Mesenteric fat pad (tissue), 1 donor: ENCODE measurements at places on chromosomes 7 and 10. TPM values are rescaled to one million over a fixed set of nuclear protein-coding genes. Genes with fewer than 3 reads are reported as not detected.

DNA sequence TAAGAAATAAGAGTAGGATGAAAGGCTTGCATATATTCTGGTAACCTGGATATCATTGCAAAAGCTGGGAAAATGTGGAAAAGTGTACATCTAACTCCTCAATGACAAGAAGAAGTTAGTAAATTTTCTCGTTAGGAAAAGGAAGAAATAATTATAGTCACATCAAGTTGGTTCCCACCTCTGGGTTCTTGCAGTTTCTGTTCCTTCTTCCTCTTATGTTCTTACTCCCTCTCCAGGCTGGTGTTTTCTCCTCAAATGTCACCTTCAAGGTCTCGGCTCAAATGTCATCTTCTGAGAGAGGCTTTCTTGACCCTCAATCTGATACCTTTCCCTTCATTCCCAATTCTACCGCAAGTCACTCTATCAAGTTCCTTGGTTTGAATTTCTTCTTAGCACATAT is 64.4 kb downstream of the ENTPD1 start:
- DNase-seq: no peak

- DNase-seq: no peak
Observed at GRCh38 chr10:107919626-107920235, 755.2 kb upstream of the SORCS1 start.

GRCh38 chr7:4681218-4681851 is 760 bp upstream of the FOXK1 start:
- no peak for DNase-seq

The KLLN gene
- total RNA-seq: 2.2 TPM

DNA sequence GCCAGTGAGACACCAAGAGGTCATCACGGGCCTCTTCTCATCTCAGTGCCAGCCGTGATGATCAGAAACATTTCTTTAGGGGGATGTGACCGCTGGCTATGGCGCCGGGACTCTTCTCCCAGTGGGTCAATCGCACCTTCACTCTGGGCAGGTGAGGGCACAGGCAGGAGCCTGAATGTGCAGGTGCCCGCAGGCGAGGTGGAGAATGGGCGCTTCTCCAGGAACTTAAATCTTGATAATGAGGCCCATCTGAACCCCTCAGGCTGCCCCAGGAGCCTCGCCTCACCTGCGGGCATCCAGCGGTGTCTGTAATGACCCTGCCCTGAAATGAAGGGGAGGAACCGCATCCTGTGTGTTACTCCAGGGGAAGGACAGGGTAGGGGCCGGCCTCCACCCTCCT is 204.7 kb downstream of the ADARB2 start:
- DNase-seq: peak; percentile 55

DNA sequence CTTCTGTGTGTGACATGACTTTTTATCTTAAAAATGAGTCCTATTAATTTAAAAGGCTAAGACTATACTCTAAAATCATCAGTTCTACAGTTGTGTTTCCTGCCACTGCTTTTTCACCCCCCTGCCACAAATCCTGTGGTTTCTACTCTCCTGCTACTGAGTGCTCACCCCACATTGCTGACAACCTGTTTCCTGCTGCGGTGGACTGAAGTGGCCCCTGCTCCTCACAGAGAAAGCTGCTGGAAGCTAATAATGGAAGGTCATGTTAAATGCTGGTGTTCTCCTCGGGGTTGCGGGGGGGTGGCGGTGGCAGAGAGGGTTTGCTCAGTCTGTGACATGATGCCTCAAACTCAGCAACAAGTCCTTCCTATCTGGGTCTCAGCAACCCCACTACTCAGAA is 113.2 kb upstream of the INHBA start:
- DNase-seq: no peak

DNA sequence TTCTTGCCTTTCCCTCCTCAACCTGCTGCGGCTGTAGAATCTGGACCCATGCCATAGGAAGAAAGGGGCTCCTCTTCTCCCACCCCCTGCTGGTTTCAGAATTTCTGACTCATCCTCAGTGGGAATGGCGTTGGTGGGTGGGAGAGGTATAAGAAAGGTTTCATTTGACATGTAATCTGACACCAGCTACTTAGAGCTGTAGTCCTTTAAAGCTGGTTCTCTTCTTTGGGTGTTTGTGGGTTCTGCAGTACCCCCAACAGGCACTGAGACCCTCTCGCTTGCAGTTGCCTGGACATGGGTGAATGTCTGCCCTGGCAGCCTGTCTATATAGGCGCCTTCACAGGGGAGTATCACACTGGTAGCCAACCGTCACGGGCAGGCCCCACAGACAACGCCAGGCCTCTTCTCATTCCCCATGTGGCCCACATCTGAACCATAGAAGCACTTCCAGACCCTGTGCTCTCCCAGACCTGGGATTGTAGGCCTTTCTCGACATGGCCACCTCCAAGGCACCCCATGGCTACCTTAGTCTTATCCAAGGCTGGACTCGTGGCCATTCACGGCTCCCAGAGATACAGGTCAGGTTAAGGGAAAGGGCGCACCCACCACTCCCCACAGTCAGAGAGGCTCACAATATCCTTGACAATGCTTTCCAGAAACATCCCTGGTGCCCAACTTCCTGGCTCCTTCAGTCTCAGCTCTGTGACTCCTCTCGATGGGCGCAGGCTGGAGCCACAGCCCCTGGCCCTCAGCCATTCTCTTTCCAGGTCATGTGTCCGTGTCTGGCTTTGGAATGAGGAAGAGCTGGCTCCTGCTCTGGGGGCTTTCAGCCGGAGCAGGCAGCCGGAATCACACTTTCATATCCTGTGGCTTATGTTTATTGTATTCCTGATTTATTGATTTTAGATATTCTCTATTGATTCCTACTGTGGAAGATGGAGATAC is 17.5 kb downstream of the ZNF862 start:
- DNase-seq: peak; percentile 49

- no peak for DNase-seq
Observed at GRCh38 chr10:125692601-125693523, 9.9 kb upstream of the TEX36 start.

The CFAP69 gene
- total RNA-seq: 10.4 TPM
